NCI-H774 (cell line): ENCODE measurements at places on chromosomes 4 and X.

DNA sequence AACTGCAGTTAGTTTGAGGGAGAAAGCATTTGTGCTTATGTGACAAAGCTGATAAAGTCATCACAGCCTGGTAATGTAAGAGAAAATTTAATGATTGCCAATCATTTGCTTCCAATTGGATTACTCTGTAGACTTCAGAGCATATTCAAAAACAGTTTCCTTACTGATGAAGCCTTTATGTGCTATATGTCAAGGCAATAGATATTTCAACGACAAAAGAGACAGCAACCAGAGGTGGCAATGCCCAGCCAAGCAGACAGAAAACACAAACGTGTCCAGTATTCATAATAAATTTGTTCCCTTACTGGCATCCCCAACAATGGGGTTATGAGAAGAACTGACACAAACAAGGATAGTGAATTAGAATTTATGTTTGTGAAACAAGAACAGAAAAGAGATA is 1840.3 kb upstream of the PCDH7 start:
- no peak for DNase-seq

GRCh38 chr4:168892475-168892874 is 117.6 kb downstream of the CBR4 start:
- no peak for DNase-seq

GRCh38 chr4:128454881-128455280 is 167.3 kb upstream of the PGRMC2 start:
- DNase-seq: no peak

DNA sequence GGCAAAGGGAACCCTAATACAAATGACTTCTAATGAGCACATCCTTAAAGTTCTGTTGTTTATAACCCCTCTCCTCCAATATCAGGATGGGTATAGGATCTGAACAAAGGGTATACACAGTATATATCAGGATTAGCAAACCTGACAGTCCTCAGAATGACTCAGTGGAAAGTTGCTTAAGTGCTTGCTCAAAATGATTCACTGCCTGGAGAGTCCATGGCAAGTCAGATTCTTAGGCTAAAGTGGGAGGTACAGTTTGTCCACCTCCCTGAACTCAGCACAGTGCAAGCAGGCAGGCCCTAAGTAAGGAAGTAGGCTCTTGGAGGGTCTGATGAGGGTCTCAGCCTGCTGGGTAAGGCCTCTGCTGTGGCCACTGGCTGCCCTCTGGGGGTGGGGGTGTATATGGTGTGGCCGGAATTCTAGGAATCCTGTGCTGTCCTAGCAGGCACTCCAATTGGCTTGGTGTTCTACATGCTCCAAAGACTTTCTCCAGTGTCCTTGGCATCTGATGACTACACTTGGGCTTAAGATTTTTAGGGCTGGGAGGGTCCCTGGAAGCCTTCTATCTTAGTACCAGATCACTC is 54.3 kb downstream of the CHRDL1 start:
- no peak for DNase-seq
